Activated CD8-positive, alpha-beta memory T cell treated with anti-CD3 and anti-CD28 coated beads, Interleukin-2, amount 10 ng/mL, durations not matched to agents 7 days and 5 days (primary cell): ENCODE measurements at places on chromosomes 2 and 18. TPM values are rescaled to one million over a fixed set of nuclear protein-coding genes. Genes with fewer than 3 reads are reported as not detected.
A peak's percentile ranks its signal among the peaks of the same experiment; 100 is the strongest.

Gene ADAM23
- 0.28 TPM for total RNA-seq

DNA sequence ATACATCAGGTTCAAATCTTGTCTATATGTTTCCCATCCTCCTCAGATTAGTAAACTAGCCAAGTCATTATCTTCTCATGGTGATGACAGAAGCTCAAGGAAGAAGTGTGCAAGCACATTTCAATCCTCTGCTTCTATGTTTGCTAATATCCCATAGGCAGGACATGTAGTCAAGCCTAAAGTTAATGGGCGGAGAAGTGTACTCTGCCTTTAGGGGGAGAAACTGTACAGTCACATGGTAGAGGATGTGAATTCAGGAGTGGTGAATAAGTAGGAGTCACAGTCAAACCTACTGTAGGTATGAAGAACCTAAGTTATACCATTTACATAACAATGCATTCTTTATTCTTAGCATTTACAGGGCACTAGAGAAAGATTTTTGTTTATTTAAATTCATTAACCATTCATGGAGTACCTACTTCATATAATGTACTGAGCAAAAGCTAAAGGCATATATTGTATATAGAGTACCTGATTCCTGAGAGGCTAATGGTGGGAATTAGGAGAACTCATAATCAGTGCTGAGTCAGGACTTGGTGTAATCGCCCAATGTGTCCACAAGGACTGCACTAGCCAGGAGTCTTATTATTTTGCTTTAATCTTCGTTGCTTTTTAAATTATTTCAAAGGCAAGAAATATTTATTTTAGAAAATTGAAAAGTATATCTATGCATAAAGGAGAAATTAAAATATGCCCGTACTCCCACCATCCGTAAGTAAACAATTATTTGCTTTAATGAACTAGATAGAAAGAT is 394.3 kb upstream of the ETAA1 start:
- H3K4me3 ChIP-seq: no peak overlapping the region
- H3K36me3 ChIP-seq: no peaks in the 10 kb centered on the region
- no peak for DNase-seq
- no peaks in the 10 kb centered on the region for H3K27me3 ChIP-seq
- no peak overlapping the region for H3K27ac ChIP-seq

- no peak overlapping the region for H3K27ac ChIP-seq
- H3K36me3 ChIP-seq: no peaks in the 10 kb centered on the region
- H3K4me3 ChIP-seq: no peak overlapping the region
- no peak for DNase-seq
- H3K4me1 ChIP-seq: peaks cover 4% of the 10 kb centered on the region
- H3K27me3 ChIP-seq: peaks cover 23% of the 10 kb centered on the region
Observed at GRCh38 chr18:49597157-49597931, 35.5 kb downstream of the LIPG start.

- H3K4me3 ChIP-seq: no peak overlapping the region
- H3K36me3 ChIP-seq: no peaks in the 10 kb centered on the region
- DNase-seq: no peak
- no peak overlapping the region for H3K27ac ChIP-seq
- H3K4me1 ChIP-seq: peaks cover 9% of the 10 kb centered on the region
Observed at GRCh38 chr2:2899826-2900225, 477.8 kb downstream of the EIPR1 start.

Gene ANKRD62
- total RNA-seq: not detected

DNA sequence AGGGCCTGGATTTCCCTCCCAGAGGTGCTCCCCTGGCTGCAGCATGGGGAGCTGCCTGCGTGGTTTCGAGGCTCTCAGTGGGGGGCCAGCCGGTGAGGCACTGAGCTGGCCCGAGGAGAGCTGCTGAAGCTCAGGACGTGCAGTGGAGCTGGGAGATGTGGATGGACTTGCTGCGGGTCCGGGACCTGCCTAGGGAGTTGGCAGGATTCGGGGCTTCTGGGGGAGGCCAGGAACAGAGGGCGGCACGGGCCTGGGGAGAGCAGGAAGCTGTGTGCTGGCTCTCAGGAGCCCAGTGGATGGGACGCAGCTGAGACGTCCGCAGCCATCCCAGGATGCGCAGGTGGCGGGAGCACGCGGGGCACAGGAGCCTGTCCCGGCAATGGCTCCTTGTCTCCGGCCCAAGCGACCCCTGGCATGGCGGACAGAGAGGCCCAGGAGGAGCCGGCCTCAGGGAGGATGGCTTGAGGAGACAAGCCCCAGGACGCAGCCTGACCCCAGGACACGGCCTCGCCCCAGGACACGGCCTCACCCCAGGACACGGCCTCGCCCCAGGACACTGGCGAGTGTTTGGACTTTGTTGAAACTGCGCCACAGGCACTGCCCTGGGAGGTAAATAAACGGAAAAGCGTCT is 116.1 kb downstream of the NFATC1 start:
- no peaks in the 10 kb centered on the region for H3K27me3 ChIP-seq
- no peak overlapping the region for H3K27ac ChIP-seq
- no peak overlapping the region for H3K4me3 ChIP-seq
- peak; percentile 19 for DNase-seq
- H3K36me3 ChIP-seq: no peaks in the 10 kb centered on the region
- H3K4me1 ChIP-seq: peaks cover 2% of the 10 kb centered on the region

GRCh38 chr2:211748339-211748738 is 790.3 kb downstream of the ERBB4 start:
- H3K4me3 ChIP-seq: no peak overlapping the region
- H3K4me1 ChIP-seq: no peaks in the 10 kb centered on the region
- H3K27me3 ChIP-seq: no peaks in the 10 kb centered on the region
- H3K36me3 ChIP-seq: no peaks in the 10 kb centered on the region
- no peak for DNase-seq

GRCh38 chr2:28096421-28096820 is 205.9 kb downstream of the BABAM2 start:
- H3K36me3 ChIP-seq: peaks cover 14% of the 10 kb centered on the region
- no peak for DNase-seq
- H3K27me3 ChIP-seq: no peaks in the 10 kb centered on the region
- H3K4me3 ChIP-seq: no peak overlapping the region
- peaks cover 16% of the 10 kb centered on the region for H3K4me1 ChIP-seq

GRCh38 chr2:173119944-173120343 is 44.3 kb downstream of the MAP3K20 start:
- peaks cover 5% of the 10 kb centered on the region for H3K36me3 ChIP-seq
- no peak overlapping the region for H3K4me3 ChIP-seq
- peaks cover 5% of the 10 kb centered on the region for H3K27me3 ChIP-seq
- H3K4me1 ChIP-seq: peaks cover 2% of the 10 kb centered on the region

DNA sequence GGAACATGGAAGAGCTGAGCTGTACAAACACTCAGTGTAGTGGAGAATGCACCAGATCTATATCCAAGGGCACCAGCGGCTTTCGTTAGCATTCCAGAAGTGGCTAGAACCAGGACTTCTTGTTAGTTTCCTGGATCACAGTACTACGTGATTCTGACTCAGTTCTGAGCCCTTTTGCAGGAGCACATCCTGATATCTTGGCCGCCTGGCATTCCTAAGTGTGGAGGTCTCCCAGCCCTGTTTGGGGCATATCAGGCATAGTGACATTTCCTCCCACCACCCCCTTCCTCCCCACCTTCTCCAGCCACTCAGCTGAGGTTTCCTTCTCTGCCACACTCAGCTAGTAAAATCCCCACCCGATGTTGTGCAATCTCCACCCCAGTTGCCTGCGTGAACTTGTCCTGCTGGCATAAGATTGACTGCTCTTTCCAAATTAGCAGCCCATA is 63.4 kb downstream of the BMP10 start:
- H3K27me3 ChIP-seq: no peaks in the 10 kb centered on the region
- peaks cover 69% of the 10 kb centered on the region for H3K36me3 ChIP-seq
- H3K4me3 ChIP-seq: no peak overlapping the region
- peaks cover 25% of the 10 kb centered on the region for H3K4me1 ChIP-seq

Gene LRATD1
- not detected for total RNA-seq

Gene EDAR
- not detected for total RNA-seq

Gene GALNT13
- not detected for total RNA-seq

Gene NCKAP1
- total RNA-seq: 0.96 TPM

- no peak overlapping the region for H3K27ac ChIP-seq
- no peaks in the 10 kb centered on the region for H3K4me1 ChIP-seq
- no peak overlapping the region for H3K4me3 ChIP-seq
- peaks cover 19% of the 10 kb centered on the region for H3K27me3 ChIP-seq
- no peak for DNase-seq
- peaks cover 7% of the 10 kb centered on the region for H3K36me3 ChIP-seq
Observed at GRCh38 chr18:4454537-4455112, 482 bp downstream of the DLGAP1 start.

Gene UGT1A4
- total RNA-seq: not detected

Gene SDC1
- total RNA-seq: 0.42 TPM

Gene SERPINB3
- total RNA-seq: not detected

Gene DSG4
- not detected for total RNA-seq

Gene LIMS4
- 0.77 TPM for total RNA-seq

- no peaks in the 10 kb centered on the region for H3K36me3 ChIP-seq
- peaks cover 48% of the 10 kb centered on the region for H3K4me1 ChIP-seq
- H3K4me3 ChIP-seq: no peak overlapping the region
- no peak for DNase-seq
- no peaks in the 10 kb centered on the region for H3K27me3 ChIP-seq
Observed at GRCh38 chr2:108593547-108594098, 59.4 kb downstream of the LIMS1 start.

DNA sequence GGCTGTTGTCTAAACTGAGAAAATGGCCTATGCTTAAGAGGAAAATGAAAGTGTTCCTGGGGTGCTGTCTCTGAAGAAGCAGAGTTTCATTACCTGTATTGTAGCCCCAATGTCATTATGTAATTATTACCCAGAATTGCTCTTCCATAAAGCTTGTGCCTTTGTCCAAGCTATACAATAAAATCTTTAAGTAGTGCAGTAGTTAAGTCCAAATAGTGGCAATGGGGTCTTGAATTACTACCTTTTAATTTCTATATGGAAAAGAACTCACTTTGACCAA is 13.8 kb upstream of the ALLC start:
- no peaks in the 10 kb centered on the region for H3K27me3 ChIP-seq
- H3K36me3 ChIP-seq: no peaks in the 10 kb centered on the region
- H3K27ac ChIP-seq: no peak overlapping the region
- DNase-seq: no peak
- no peak overlapping the region for H3K4me3 ChIP-seq
